NCI-H187 treated with DMSO at 0.1 percent for 48 hours (cell line): ENCODE measurements at places on chromosomes 4 and X.

GRCh38 chr4:41327770-41328169 lies 71.0 kb downstream of the UCHL1 start:
- DNase-seq = no peak

- DNase-seq = no peak
Measured at GRCh38 chr4:42167709-42168108, 15.3 kb upstream of the BEND4 start.

DNA sequence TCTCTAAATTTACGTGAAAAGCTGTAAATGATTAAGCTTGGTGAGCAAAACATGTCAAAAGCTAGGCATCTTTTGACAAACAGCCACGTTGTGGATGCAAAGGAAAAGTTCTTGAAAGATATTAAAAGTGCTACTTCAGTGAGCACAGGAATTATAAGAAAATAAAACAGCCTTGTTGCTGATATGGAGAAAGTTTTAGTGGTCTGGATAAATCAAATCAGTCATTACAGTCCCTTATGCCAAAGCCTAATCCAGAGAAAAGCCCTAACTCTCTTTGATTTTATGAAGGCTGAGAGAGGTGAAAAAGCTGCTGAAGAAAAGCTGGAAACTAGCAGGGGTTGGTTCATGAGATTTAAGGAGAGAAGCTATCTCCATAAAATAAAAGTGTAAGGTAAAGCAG lies 487.2 kb downstream of the CCSER1 start:
- no peak for DNase-seq

GRCh38 chr4:140426610-140427105 lies 790 bp downstream of the CLGN start:
- no peak for DNase-seq

- no peak for DNase-seq
Measured at GRCh38 chrX:6029014-6029413, 199.7 kb downstream of the NLGN4X start.

DNA sequence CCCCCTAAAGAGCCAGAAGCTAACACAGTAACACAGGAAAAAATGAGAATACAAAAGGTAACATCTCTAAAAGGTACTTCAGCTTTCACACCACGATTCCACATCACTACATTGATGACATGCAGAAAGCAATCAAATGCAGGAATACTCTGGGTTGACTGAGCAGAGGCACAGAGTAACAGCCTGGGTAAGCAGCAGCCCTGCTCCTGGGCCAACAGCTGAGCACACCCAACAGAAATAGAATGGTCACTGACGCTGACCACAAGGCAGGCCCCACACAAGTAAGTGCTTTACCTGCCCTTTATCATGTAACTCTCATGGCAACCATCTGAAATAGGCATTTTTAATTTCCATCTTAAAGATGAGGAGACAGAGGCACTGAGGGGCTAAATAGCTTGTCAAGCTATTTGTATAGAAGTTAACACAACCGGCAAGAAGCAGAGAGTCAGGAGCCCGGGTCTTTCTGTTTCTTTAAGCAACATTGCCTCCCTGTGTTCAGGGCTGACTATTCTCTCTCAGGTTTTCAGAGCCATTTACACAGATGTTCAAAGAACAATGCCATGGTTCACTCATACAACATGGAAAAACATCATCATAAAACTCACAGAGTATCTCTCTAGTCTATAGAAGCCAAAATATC lies 168.9 kb downstream of the ZNF674 start:
- no peak for DNase-seq

GRCh38 chr4:54930226-54930625 lies 195.2 kb downstream of the KDR start:
- no peak for DNase-seq

- DNase-seq = no peak
Measured at GRCh38 chrX:15761564-15762191, 23.6 kb downstream of the CA5B start.

GRCh38 chr4:42310358-42310757 lies 86.9 kb upstream of the SHISA3 start:
- no peak for DNase-seq

DNA sequence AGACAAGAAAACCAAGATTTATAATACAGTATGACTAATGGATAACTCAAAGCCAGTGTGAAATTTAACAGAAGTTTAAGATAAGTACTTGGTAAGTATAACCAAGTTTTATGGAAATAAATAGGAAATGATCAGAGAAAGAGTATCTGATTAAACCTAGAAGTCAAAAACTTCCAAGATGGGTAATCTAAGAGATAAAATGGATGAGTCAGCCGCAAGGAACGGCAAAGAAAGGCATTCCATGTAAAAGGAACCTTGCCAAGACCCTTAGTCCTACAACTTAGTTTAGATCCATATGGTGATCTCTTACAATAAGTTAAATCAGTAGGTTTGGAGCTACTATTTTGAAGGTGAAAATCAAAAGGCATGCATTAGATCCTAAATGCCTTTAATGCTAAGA lies 34.8 kb downstream of the LIN54 start:
- no peak for DNase-seq

GRCh38 chrX:55072286-55072685 lies 2.5 kb upstream of the PAGE2B start:
- DNase-seq = no peak
